ENCODE measurements at places on chromosomes 11 and 22.

DNA sequence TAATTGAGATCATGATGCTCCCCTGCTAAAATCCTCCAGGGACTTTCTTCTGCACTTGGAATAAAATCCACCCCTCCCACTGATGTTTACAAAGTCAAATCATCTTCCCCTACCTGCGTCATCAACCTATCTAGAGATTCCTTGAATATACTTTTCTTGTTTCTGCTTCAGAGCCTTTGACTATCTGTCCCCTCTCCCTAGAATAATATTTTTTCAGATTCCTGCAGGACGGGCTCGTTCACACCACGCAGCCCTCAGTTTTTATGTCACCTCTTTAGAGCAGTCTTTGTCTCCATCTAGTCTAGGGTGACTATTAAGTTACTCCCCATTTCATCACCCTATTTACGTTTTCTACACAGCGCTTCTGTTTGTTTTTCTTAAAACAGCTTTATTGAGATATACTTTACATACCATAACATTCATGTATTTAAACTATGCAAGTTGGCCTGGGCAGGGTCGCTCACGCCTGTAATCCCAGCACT, 94.8 kb upstream of the SESN3 start:
- no peak for DNase-seq

GRCh38 chr11:44301564-44302271, 8.2 kb downstream of the ALX4 start:
- DNase-seq = no peak

DNA sequence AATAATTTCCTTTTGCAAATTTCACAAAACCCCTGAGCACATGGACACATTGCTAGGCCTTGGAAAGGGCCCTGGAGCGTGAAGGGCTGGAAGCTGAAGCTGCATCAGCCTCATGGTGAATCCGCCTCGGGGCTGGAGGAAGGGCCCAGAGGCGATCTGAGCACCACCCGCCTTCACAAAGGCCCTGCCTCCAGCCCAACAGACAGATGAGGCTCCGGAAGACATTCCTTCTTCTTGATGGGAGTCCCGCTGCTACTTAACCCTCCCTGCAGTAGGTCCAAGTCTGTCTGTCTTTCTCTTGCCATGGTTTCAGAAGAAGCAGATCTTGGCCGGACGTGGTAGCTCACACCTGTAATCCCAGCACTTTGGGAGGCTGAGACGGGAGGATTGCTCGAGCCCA, 16.5 kb downstream of the ARRB1 start:
- DNase-seq = no peak

DNA sequence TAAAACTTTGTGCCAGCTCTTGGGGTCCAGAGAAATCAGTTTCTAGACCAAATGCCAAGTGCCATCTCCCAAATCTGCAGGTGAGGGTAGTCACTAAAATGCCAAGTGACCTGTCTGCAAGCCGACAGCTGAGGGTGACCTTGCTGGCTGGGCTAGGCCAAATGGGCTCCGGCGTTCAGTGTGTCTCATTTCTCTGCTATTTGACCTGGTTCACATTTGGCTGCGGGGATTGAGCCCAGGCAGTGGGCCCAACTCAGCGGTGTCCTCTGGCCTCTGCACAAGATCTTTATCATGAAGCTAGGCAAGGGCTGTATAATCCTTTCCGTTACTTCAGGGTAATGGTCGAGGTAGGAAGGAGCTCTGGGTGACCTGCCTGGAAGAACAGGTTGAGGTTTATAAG, 87.5 kb downstream of the SNX19 start:
- DNase-seq = no peak

DNA sequence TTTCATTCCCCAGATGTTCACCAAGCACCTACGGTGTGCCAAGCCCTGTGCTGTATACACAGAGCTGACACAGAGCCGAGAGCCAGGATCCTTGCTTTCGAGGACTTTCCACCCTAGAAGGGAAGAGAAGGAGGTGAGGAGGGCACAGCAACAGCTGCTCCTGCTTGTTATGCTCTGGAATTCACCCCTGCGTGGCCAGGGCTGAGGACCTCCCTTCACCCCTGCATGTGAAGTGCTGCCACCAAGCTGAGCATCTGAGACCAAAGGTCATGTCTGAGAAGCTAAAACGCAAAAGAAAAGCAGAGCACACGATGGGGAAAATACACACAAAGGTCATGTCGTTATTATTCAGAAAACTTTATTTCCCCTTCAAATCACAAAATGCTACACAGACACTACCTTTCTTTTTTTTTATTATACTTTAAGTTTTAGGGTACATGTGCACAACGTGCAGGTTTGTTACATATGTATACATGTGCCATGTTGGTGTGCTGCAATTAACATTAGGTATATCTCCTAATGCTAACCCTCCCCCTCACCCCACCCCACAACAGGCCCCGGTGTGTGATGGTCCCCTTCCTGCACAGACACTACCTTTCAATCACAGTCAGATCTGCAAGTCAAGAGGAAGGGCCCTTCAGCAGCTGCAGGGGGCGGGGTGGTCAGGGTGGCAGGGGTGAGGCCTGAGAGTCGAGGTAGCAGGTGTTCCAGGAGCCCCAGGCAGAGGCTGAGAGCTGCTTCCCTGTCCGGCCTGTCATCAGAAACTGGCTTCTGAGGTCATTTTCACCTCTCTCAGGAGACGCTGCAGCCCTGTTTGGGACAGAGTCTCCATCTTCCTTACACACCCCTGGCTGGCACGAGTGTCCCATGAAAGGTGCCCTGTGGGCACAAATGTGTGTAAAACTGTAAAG, 40.1 kb upstream of the PRR5 start:
- DNase-seq = no peak

GRCh38 chr11:24617856-24618255, 121.0 kb downstream of the LUZP2 start:
- DNase-seq = no peak

GRCh38 chr11:28107191-28107749, 686 bp downstream of the KIF18A start:
- DNase-seq = peak; percentile 11

DNA sequence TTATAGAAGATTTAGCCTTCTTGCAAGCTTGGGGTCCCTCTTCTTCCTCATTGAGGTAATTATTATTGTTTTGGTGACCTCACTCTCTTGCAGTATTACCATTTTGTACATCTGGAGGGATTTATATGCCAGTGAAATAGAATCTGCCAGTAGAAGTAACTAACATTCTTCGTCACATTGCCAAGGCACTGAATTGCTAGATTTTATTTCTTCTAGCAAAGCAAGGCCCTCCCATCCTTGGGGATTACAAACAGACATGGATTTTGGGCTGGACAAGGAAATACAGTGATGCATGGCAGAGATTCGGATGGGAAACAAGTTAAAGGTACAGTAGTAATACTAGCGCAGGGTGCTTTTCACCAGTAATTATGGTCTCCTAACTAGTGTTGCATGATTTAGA, 7.8 kb downstream of the ADAMTS15 start:
- DNase-seq = no peak

GRCh38 chr11:130773244-130773820, 142.9 kb downstream of the SNX19 start:
- no peak for DNase-seq

GRCh38 chr11:94525546-94526324, 13.5 kb downstream of the C11orf97 start:
- DNase-seq = no peak

DNA sequence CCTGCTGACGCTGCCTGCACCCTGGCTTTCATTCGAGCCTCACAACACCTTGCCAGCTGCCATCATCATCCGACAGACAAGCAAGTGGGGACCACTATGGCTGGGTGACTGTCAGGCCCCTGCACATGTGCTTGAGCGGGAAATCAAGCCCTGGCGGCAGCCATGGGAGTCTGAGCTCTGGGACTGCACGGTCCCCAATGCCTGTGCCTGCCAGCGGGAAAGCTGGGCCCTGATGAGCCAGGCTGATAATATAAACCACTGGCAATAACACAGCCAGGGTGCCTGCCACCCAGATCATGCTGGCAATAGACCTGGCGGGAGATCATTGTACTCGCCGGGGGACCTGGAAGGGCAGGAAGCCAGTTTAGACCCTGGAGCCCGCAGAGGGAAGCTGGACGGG, 2.5 kb downstream of the FGF3 start:
- no peak for DNase-seq

DNA sequence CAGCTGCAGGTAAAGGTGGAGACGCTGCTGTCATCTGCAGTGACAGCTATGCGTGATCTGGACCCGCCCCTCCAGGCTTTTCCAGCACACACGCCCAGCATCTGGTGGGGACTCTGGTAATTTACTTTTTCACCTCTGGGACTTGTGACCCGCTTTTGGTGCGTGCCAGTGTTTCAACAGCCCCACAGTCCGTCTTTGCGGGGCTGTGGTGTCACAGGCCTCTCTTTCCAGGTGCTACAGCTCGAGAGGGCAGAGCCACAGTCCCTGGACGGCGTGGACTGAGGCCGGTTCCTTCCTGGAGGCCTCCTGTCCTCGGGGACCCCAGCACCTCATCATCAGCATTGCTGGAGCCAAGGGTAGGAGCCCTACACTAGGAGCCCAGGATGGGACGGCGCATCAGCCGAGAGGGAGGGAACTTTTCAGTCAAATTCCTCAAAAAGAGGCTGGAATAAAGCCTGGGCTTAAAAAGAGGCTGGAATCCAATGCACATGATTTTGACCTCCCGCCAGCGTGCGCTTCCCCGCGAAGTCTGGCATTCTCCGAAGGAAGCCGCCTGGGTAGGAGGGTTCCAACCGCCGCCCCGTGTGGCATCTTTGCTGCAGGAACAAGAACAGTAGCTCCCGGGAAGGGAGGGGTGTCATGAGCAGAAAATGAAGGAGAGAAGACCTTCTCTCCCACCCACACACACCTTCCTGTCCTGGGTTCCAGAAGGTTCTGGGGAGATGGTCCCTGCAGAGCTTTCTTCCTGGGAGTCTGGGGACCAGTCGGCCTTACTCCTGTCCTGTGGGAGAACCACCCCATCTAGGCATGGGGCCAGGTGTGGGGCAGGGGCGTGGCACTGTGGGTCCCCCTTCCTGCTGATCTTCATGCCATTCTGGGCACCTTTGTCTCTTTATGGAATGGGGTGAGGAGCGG, 25.7 kb upstream of the KRTAP5-7 start:
- no peak for DNase-seq

- no peak for DNase-seq
These were observed 72.8 kb upstream of the ALX4 start for GRCh38 chr11:44382656-44383240.

GRCh38 chr22:31585161-31585859, 76.7 kb downstream of the PISD start:
- DNase-seq = peak; percentile 12

- DNase-seq = peak; percentile 79
These were observed 54.9 kb downstream of the CD6 start for GRCh38 chr11:61026121-61027031.

- DNase-seq = no peak
These were observed 49.5 kb upstream of the RRM1 start for GRCh38 chr11:4044976-4045646.

- peak; percentile 78 for DNase-seq
These were observed 63.4 kb downstream of the FLI1 start for GRCh38 chr11:128757235-128757711.

GRCh38 chr11:10318527-10318802, 13.6 kb downstream of the ADM start:
- no peak for DNase-seq

GRCh38 chr22:20243537-20244249, 24.4 kb downstream of the RTN4R start:
- DNase-seq = peak; percentile 82

- DNase-seq = no peak
These were observed 352 bp downstream of the C22orf23 start for GRCh38 chr22:37953062-37953436.

- peak; percentile 10 for DNase-seq
These were observed 63.9 kb downstream of the GAS2 start for GRCh38 chr11:22730319-22730718.

- no peak for DNase-seq
These were observed 12.4 kb downstream of the P4HA3 start for GRCh38 chr11:74299015-74299414.

- DNase-seq = no peak
These were observed 4.3 kb downstream of the SLC43A3 start for GRCh38 chr11:57422669-57423068.

- DNase-seq = peak; percentile 38
These were observed 450 bp downstream of the CBX6 start for GRCh38 chr22:38871360-38872171.
